ENCODE measurements at places on chromosomes 1 and 21.
A peak's percentile ranks its signal among the peaks of the same experiment; 100 is the strongest.

- DNase-seq = no peak
Observed at GRCh38 chr1:39980555-39981313, 25.8 kb downstream of the MFSD2A start.

DNA sequence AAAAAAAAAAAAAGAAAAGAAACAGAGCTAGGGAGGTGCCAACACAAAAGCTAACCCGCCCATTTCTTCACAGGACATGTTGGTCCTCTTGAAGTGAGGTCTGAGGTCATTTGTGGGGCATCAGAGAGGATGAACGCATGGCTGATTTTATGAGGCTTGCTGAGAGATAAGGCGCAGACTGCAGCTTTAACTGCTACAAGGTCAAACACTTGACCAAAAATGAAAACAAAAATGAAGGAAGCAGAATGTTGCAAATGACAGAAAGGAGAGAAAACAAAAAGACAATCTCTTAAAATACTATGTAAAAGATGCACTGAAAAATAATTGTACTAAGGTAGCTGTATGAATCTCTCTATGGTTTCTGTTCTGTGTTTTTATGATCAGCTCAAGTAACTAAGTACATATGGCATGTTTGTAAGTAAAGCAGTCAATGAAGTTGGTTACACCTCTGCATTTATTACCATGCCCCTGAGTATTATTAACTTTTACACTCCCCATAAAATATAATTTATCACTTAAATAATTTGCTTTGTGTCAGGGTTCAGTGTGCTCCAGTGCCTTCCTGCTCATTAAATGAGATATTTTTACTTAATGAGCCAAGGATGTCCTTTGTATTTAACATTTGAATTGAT lies 249.1 kb upstream of the NR5A2 start:
- no peak for DNase-seq

DNA sequence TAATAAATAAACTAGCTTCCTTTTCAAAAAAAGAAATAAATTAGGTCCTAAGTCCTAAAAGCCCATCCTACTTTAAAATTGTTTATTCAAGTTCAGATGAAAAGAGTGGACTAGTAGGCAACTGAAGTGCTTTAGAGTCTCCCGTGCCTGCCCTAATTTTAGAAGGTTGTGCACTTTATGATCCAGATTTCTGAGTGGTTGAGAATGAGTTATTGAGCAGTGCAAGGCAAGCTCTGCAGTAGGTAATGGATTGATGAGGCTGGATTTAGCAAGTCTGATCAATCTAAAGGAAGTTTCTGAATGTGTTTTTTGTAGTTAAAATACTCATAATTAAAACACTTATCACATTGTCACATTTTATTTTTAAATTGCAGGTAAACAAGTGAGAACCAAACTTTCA lies 13.0 kb downstream of the GGPS1 start:
- no peak for DNase-seq

DNA sequence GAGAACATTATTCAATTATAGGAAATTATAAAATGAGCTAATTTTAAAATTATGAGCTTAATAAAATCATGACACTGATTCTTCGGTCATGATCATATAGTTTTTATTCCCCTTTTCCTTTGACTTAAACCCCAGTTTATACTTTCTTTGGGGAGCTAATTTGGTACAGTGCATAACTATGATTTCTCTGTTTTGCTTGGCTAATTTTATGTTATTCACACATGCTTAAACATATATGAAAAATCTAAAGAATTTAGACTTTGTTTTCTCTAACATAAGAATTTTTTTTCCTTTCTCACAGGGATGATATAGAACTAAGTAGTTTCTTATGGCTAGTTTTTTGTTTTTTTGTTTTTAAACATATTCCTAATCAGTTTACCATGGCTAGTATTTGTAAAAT lies 52.5 kb downstream of the STXBP3 start:
- no peak for DNase-seq

DNA sequence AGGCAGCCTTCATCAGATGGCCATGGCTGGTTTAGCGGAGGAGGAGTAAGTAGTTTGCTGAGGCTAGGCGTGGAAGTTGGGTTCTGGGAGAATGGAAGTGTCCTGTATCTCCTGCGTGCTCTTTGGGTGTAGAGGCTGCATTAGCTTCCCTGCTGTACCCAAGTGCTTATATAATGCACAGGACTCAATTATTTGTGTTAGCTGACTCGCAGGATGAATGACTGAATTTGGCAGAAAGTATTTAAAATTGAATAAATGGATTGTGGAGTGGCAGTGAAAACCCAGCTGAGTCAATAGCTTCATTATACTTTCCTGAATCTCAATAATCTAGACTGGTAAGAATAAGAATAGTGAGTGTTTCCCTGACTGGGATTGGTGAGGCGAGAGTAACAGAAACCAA lies 13.8 kb downstream of the DNTTIP2 start:
- DNase-seq = no peak

DNA sequence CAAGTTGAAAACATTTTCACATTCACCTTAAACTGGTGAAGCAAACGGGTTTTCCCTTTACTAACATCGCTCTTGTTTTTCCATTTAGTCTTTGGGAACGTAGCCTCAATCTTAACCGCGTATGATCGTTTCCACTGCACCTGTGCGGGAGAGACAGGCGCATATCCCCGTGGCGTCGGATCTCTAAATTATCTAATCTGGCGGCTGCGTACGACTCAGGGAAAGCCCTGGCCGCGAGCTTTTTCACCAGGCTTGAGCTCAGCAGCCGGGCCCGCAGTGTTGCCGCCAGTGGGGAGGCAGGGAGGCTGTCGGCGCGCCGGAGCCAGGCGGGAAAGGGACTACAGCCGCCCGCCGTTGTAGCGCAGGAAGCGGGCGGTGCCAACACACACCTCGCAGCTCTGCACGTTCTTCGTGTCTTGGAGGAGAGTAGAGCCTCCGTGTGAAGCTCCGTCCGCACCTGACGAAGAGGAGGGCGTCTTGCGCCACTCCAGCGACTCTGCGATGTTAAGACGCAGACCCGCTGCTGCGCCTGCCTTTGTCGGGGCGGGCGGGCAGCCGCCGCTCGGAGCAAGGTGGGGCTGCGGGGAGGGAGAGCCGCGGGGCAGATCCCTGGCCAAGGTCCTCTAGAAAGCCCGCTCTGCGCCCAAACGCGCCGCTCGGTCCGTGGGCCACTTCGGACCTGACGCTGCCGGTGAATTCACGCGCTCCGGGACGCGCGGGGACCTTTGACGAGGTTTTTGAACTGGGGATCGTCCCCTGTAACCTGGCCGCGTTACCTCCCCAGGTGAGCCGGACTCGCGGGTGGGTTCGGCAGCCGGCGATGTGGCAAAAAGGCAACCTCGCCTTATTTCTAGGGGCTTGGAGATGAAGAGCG lies 18.5 kb upstream of the TBX15 start:
- DNase-seq = no peak

DNA sequence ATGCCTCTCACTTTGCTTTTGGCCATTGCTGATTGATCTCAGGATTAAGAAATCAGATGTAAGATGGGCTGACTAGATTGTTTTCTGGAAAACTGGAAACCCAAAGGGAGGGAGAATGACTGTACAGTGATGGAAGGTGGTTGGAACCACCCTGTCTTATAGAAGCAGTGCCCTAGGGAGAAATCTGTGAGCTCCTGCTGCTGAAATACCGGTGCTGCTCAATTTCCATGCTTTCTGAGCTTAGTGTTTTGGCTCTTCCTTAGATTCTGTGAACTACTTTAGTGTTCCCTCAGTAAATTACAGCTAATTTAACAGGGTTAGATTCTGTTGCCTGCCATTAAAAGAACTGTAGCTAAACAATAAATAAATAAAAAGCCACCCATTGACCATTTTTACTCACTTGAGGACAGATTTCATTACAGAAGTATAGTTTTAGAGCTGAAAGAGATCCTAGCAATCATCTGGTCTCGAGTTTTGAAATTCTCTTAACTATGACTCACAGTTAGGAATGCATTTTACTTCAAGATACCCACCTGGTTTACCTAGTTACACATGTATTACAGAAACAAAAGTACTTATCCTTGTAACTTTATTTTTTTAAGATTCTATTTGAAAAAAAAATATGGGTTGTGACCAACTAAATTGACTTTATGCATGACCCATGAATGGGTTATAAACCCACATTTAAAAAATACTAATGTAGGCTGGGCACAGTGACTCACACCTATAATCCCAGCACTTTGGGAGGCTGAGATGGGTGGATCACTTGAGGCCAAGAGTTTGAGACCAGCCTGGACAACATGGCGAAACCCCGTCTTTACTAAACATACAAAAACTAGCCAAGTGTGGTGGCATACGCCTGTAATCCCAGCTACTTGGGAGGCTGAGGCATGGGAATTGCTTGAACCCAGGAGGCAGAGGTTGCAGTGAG lies 33.2 kb downstream of the CAMSAP2 start:
- no peak for DNase-seq

DNA sequence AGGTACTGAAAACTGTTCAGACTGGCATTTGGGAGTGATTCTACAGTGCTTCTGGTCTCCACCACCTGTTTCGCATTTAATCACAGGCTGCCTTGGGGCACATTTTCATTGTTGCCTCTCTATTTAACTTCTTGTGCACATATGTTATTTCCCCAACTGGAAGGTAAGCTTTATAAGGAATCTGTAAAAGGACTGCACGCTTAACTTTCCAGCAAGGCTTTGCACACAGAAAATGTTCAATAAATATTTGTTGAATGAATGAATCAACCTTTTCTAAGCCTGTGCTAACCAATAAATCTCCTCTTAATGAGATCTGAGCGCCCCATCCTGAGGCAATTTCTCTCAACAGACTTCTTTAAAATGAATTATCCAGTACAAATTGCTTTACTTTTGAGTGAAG lies 84.3 kb upstream of the ARHGAP29 start:
- no peak for DNase-seq

DNA sequence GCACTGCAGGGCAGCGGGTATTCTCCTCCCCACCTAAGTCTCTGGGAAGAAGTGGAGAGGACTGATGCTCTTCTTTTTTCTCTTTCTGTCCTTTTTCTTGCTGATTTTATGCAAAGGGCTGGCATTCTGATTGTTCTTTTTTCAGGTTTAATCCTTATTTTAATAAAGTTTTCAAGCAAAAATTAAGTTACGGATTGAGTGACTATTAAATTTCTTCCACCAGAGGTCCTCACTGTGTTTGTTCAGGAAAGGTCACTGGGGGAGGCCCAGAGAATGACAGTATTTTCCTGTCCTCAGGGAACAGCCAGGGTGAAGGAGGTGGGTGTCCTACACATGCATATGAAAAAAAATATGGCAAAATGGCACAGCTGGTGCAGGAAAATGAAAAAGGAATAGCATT lies 4.4 kb upstream of the ELF3 start:
- DNase-seq = no peak

GRCh38 chr1:230048922-230049321 lies 18.1 kb upstream of the GALNT2 start:
- DNase-seq = no peak

DNA sequence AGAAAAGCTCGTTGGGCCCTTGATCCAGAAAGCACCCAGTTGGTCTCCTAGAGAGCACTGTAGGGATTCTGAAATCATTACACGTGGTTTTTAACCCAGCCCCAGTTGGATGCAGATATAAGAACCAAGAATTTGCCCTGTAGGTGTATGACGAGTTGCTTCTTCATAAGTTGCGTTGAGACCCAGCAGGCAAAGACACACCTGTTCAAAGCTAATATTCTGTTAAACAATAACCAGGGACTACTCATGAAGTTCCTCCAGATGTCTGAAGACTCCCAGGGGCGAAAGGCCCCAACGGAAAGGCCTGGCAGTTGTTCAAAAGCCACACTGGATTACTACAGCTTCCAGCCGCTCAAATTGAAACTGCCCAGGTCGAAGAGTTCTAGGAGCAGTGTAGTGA lies 88.6 kb upstream of the HNRNPU start:
- DNase-seq = no peak

GRCh38 chr1:229987953-229988352 lies 79.1 kb upstream of the GALNT2 start:
- DNase-seq = no peak

DNA sequence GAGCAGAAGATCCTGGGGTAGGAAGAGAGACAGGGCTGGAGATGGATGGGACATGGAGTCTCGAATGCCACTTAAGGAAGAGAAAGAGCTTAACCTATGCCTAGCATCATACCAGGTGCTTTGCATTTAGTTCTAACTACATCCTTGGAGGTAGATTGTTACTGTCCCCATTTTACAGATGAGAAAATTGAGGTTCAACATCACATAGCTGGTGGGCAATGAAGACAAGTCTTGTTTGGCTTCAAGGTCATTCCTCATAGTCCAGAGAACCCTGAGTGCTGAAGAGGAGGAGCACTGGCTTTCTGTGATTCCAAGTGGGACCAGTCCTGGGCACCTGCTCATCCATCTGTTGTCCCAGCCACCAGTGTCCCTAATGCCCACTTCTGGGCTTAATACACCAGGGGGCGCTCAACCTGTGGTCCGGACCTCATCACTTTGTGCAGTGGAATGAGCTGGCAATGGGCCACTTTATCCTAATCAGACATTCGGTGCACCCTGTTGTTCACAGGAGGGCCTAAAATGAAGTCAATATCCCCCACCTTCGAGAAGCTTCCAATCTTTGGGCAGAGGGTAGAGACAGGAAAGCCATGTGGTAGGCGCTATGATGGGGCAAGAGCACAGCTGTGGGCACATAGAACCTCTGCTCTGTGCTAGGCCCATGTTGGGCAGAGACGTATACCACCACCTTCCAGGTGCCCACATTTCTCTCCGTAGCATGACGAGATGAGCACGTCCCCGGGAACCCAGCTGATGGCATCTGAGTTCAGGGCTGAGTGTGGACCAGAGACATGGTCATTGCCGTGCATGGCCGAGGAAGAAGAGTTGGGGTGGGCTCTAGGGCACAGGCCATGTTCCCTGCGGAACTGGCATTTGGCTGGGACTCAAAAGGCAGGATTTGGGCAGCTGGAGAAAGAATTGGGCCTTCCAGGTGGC lies 9.2 kb downstream of the RPS6KA1 start:
- peak; percentile 26 for DNase-seq

DNA sequence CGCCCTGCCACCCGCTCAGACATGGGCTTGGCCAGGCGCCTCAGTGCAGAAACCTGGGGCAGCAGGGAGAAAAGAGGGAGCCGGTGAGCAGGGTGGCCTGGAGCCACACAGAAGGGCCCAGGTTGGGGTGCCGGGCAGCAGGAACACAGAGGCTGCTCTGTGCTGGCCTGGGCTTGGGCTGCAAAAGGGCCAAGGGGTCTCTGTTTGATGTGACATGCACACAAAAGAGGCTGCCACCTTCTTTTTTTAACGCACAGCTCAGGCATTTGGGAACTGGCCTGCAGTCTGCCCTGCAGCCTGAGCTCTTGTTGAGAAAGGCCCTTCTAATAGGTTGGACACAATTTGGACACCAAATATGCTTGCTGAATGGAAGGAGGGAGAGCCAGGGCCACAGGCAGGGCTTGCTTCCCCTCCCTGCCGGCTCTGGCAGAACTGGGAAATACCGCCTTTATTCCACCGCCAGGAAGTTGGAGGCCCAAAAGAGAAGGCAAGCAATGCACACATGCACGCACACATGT lies 32.4 kb downstream of the KIF21B start:
- no peak for DNase-seq

GRCh38 chr1:23977854-23978191 lies 2.3 kb downstream of the SRSF10 start:
- no peak for DNase-seq

- DNase-seq = no peak
Observed at GRCh38 chr1:64986903-64987871, 20.8 kb upstream of the JAK1 start.

All from AML-193 (cell line).